ENCODE measurements at places on chromosomes 5 and 9.

DNA sequence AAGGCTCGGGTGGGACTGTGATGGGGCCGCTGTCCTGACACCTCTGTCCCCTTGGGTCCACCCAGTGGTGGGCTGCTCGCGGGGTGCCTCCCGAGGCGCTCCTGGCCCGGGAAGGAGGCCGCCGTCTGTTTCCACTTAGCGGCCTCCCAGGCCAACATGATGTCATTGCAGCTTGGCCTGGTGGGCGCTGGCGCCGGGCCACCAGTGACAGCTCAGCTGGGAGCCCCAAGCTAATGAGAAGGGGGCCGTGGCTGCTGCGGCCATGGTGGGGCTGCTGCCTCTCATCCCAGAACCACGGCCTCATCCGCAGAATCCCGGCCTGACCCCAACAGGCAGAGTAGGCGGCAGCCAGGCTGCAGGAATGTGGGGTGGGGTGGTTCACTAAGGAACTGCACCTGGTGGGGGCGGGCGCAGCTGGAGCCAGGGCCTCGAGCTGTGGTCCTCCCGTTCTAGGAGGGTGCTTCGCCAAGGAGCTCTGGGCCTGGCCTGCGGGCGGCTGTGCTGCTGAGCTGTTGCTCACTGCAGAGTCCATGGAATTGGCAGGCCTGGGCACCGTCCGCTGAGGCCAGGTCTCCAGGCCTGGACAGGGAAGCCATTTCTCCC lies 123.5 kb upstream of the COL5A1 start:
- no peak for DNase-seq

- no peak for DNase-seq
Observed at GRCh38 chr5:61100437-61100836, 61.8 kb downstream of the SMIM15 start.

GRCh38 chr9:111474385-111474784 lies 9.8 kb downstream of the ECPAS start:
- no peak for DNase-seq

- DNase-seq: no peak
Observed at GRCh38 chr9:37798677-37799076, 1.9 kb upstream of the DCAF10 start.

DNA sequence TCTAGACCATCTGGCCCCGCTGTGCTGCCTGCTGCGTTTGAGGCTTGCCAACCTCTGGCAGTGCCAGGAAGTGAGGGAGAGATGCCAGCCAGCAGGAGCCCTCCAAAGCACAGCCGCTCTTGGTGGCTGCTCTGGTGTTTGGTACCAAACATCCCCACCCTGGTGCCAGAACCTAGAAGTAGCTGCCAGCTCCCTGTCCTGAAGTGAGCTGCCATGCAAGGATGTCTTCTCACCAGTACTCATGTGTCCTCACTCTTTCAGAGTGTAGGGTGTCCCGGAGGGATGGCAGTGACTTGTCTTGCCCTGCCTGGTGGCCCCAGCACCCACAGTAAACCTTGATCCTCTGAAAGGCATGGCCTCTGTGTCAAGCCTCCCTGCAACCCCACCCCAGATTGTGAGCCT lies 43.4 kb downstream of the AMBP start:
- peak; percentile 20 for DNase-seq

- no peak for DNase-seq
Observed at GRCh38 chr5:137737349-137738131, 1.7 kb upstream of the KLHL3 start.

DNA sequence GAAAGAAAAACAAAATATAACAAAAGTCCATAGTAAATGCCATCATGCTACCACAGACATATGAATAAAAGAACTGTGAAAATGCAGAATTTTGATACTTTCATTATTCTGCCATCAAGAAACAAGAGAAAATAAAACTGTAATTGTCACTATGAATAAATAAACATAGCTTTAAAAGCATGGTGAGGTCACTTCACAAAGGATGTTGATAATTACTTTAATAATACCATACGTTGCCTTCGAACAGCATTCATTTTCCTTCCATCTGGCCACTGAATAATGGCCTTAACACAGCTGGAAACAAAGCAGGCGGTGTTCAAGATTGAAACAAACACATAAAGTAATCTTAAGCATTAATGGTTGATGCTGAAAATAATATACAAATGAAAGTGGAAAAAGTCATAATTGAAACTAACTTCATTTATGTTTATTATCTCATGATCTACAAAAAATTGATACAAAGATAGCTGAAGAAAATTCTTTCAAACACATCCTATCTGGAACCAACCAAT lies 102.0 kb downstream of the AGTPBP1 start:
- no peak for DNase-seq

- DNase-seq: no peak
Observed at GRCh38 chr9:592225-592624, 249.3 kb upstream of the DMRT1 start.

- DNase-seq: no peak
Observed at GRCh38 chr5:133381571-133382365, 230.6 kb downstream of the FSTL4 start.

- DNase-seq: no peak
Observed at GRCh38 chr5:179146277-179146676, 86.1 kb downstream of the ZNF354C start.

DNA sequence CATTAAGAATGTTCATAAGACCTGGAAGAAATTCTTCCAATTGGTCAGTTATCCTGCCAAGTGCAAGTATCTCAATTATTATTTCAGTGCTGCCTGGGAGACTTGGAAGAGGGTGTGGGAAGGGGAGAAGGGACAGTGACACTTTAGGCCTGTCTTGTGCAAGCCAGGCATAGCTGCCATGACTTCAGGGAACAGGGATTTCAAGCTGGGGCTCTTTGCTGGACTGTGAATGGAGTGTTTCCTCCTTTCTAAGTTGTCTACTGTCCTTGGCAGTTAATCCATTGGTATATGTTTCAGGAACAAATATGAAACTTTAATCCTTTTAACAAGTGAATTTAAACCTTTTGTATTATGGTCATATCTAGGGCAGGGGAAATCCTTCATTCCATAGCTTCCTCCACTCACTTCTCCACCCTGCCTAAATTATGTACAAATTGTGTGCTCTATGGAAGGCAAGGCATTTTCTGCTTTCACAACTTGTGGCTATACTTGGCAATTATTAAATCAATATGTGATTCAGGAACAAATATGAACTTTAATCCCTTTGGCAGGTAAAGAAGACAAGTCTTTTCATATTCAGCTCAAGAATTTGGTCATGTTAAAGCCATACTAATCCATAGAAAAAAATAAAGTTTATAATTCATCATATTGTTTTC lies 72.7 kb upstream of the IL33 start:
- DNase-seq: no peak

All from MG63 (cell line).